ENCODE measurements at places on chromosomes 3 and 15.

GRCh38 chr3:62585861-62586260 lies 212.5 kb upstream of the FEZF2 start:
- H3K27me3 ChIP-seq = no peaks in the 10 kb centered on the region
- no peaks in the 10 kb centered on the region for H3K4me1 ChIP-seq
- no peak overlapping the region for H3K27ac ChIP-seq
- no peak for DNase-seq

DNA sequence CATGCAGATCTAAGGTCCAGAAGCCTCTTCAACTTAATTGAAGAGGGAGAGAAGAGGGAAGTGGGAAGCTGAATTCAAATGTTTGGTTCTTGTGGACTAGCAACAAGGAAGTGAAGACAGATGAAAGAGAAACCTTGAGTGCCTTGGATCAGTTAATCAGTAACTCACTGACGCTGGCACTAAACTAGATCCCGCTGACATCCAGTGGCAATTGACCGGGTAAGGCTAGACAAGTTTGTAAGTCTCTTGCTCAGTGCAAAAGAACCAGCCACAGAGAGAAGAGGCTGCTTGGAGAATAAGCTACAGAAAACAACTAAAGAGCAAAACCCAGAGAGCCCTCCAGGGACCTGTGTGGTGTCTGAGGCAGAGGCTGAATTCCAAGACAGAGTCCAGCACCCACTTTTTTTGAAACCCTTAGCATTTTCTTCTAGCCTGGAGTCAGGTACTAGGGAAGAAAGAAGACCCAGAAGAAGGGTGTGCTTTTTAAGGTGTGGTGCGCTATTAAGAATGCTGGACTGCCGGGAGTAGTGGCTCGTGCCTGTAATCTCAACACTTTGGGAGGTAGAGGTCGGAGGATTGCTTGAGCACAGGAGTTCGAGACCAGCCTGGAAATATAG lies 6.9 kb downstream of the PLCH1 start:
- no peaks in the 10 kb centered on the region for H3K36me3 ChIP-seq
- H3K27ac ChIP-seq = no peak overlapping the region
- H3K4me1 ChIP-seq = no peaks in the 10 kb centered on the region
- DNase-seq = no peak
- H3K27me3 ChIP-seq = peaks cover 3% of the 10 kb centered on the region
- no peak overlapping the region for H3K4me3 ChIP-seq

GRCh38 chr15:88613074-88613944 lies 7.8 kb upstream of the AEN start:
- H3K4me3 ChIP-seq = no peak overlapping the region
- no peak for DNase-seq
- no peaks in the 10 kb centered on the region for H3K36me3 ChIP-seq
- H3K27me3 ChIP-seq = no peaks in the 10 kb centered on the region
- H3K27ac ChIP-seq = no peak overlapping the region
- H3K4me1 ChIP-seq = no peaks in the 10 kb centered on the region

DNA sequence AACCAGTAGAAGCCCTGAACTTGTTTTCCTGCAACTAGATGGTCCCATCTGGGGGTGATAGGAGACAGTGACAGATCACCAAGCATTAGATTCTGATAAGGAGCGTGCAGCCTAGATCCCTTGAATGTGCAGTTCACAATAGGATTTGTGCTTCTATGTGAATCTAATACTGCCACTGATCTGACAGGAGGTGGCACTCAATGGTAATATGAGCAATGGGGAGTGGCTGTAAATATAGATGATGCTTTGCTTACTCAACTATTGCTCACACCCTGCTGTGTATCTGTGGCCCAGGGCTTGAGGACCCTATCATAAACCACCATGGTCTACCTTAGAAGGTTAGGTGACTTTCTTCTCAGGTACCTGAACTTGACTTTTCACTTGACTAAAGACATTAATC lies 417.1 kb upstream of the ARHGEF26 start:
- no peak overlapping the region for H3K27ac ChIP-seq
- no peak overlapping the region for H3K4me3 ChIP-seq
- no peaks in the 10 kb centered on the region for H3K4me1 ChIP-seq
- DNase-seq = no peak

DNA sequence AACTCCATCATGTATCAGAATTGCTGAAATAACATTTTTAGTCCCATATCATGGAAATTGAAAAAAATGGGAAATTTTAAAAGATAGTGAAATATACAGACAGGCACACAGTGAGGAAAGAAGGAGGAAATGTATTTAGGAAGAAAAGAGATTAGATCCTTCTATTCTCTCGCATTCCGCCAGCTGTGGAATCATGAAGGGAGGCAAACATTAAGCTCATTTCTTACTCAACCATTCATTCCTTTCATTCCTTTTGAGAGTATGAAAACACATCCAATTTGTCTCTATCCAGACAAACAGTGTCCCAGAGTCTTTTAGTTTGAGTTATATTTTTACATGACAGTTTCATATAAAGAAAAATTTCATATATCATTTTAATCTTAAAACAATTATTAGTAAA lies 52.5 kb upstream of the KCNMB2 start:
- no peak overlapping the region for H3K4me3 ChIP-seq
- no peaks in the 10 kb centered on the region for H3K36me3 ChIP-seq
- no peaks in the 10 kb centered on the region for H3K4me1 ChIP-seq

DNA sequence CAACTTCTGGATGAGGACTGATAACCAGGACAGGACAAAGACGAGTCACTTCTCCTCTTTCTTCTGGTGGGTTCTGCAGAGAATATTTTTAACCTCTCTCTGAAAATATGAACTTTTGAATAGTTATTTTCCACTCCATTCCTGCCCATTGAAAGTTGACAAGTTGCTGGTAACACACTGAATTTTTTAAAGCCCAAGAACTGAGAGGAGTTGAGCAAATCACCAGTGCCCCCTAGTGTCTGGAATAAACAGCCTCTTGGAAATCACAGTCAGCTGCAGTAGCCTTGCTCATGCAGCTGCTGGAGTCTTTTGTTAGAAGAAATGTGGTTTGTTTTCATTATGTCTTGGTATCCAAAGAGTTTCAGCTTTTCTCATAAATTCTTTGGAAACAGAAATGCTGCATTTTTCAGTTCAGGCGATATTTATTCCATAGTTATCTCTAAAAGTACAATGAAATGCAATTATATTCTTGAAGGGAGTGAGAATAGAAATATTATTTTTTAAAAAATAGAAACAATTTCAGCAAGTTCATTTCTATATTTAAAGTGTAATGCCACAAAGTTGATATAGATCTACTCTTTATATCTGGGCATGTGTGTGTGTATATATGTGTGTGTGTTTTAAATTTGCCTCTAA lies 741.0 kb upstream of the CBLB start:
- no peaks in the 10 kb centered on the region for H3K27me3 ChIP-seq

DNA sequence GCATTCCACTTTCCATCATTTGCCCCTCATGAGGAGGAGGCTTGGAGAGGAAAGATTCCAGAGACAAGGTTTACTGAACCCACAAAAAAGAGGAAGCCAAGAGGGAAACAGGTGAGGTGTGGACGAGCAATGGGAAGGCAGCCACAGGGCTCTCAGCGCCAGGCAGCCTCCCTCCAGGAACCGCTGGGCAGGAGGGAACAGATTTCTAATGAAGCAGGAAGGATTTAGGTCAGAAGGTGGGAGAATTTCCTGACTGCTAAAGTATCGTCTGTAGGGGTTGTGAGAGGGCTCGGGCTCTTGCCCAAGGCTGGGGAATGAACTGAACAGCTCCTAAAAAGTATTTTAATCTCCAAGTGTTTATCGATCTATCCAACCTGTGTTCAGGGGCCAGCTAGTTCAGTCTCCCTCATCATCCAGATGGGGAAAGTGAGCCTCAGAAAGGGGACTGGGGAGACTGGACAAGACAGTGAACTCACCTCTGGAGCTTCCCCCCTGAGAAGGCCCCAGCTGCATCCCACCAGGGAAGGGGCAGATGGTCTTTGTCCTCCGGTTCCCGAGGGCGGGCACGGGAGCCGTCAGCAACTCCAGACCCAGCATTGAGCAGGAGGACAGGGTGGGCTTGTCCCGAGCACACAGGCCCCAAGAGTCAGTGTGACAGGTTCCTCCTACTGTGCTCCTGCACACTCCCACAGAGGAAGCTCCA lies 10.5 kb downstream of the LOXL1 start:
- H3K27ac ChIP-seq = no peak overlapping the region
- no peaks in the 10 kb centered on the region for H3K36me3 ChIP-seq
- DNase-seq = peak; percentile 26
- H3K4me1 ChIP-seq = no peaks in the 10 kb centered on the region
- H3K27me3 ChIP-seq = no peaks in the 10 kb centered on the region

- H3K27me3 ChIP-seq = no peaks in the 10 kb centered on the region
- H3K27ac ChIP-seq = no peak overlapping the region
- no peak for DNase-seq
- H3K4me1 ChIP-seq = peaks cover 13% of the 10 kb centered on the region
- H3K4me3 ChIP-seq = no peak overlapping the region
- H3K36me3 ChIP-seq = peaks cover 9% of the 10 kb centered on the region
Measured at GRCh38 chr3:38133557-38134405, 3.1 kb downstream of the ACAA1 start.

DNA sequence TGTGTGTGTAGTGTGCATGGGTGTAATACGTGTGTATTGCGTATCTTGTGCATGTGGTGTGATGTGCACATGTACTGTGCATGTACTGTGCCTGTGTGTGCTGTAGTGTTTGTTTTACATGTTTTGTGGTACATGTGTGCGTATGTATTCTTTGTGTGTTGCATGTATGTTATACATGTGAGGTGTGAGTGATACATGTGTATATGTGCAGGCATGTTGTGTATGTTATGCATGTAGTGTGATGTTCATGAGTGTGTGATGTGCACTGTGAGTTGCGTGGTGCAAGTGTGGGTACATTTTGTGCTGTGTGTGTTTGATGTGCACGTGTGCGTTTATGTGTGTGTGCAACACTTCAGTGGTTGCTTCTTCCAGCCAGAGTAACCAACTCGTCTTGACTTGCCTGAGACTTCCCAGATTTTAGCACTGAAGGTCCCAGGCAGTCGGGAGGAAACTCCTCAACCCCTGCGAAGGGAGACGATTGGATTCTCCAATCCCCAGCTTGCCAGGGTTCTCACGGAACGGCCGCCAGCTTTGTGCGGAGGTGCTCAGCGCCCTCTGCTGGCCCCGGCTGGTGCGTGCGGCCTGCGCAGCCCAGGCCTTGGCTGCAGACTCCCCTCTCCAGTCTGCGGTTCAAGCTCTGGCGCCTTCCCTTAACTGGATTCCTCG lies 3.6 kb downstream of the GALNT15 start:
- H3K36me3 ChIP-seq = no peaks in the 10 kb centered on the region
- no peaks in the 10 kb centered on the region for H3K27me3 ChIP-seq
- no peak overlapping the region for H3K27ac ChIP-seq
- peaks cover 49% of the 10 kb centered on the region for H3K4me1 ChIP-seq
- DNase-seq = peak; percentile 92

GRCh38 chr3:133928136-133928893 lies 32.6 kb upstream of the RAB6B start:
- H3K4me3 ChIP-seq = peak overlapping the region; percentile 69
- no peak overlapping the region for H3K27ac ChIP-seq
- no peaks in the 10 kb centered on the region for H3K27me3 ChIP-seq
- DNase-seq = no peak

DNA sequence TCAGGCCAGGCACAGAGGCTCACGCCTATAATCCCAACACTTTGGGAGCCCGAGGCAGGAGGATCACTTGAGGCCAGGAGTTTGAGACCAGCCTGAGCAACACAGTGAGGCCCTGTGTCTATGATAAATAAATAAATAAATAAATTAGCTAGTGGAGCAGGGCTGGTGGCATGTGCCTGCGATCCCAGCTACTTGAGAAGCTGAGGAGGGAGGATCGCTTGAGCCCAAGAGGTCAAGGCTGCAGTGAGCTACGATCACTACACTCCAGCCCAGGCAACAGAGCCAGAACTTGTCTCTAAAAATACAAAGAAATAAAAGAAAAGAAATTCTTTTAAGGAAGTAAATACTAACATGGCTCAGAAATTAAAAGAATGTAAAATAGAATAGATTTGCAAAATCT lies 91.8 kb downstream of the LIPC start:
- no peaks in the 10 kb centered on the region for H3K36me3 ChIP-seq
- H3K4me1 ChIP-seq = peaks cover 13% of the 10 kb centered on the region
- H3K4me3 ChIP-seq = no peak overlapping the region
- no peak for DNase-seq

GRCh38 chr15:24945711-24946110 lies 9.1 kb upstream of the SNRPN start:
- no peak for DNase-seq
- no peaks in the 10 kb centered on the region for H3K36me3 ChIP-seq
- no peak overlapping the region for H3K4me3 ChIP-seq
- H3K4me1 ChIP-seq = no peaks in the 10 kb centered on the region

DNA sequence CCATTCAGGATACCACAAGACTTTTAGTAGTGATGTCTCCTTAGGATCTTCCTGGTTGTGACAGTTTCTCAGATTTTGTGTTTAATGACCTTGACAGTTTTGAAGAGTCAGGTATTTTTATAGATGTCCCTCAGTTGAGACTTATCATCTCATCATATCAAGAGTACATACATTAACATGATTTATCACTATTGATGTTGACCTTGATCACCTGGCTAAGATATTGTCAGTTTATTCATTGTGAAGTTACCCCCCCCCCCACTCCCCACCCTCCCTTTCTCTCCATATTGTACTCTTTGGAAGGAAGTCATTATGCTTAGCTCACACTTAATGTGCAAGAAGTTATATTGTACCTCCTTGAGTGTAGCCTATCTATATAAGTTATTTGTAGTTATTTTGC lies 42.9 kb downstream of the MGA start:
- H3K27ac ChIP-seq = no peak overlapping the region
- H3K4me3 ChIP-seq = no peak overlapping the region
- DNase-seq = no peak

- H3K27me3 ChIP-seq = no peaks in the 10 kb centered on the region
- H3K4me1 ChIP-seq = peaks cover 8% of the 10 kb centered on the region
- no peaks in the 10 kb centered on the region for H3K36me3 ChIP-seq
- DNase-seq = no peak
Measured at GRCh38 chr15:62737551-62737950, 305.0 kb upstream of the TPM1 start.

GRCh38 chr15:77180757-77181156 lies 109.8 kb upstream of the TSPAN3 start:
- H3K36me3 ChIP-seq = no peaks in the 10 kb centered on the region

GRCh38 chr3:165529451-165529850 lies 307.8 kb downstream of the BCHE start:
- H3K27ac ChIP-seq = no peak overlapping the region
- no peak for DNase-seq
- no peak overlapping the region for H3K4me3 ChIP-seq
- H3K27me3 ChIP-seq = no peaks in the 10 kb centered on the region
- no peaks in the 10 kb centered on the region for H3K36me3 ChIP-seq

- no peaks in the 10 kb centered on the region for H3K27me3 ChIP-seq
- DNase-seq = no peak
- peaks cover 4% of the 10 kb centered on the region for H3K36me3 ChIP-seq
- peaks cover 8% of the 10 kb centered on the region for H3K4me1 ChIP-seq
Measured at GRCh38 chr15:44308889-44309288, 20.4 kb downstream of the GOLM2 start.

DNA sequence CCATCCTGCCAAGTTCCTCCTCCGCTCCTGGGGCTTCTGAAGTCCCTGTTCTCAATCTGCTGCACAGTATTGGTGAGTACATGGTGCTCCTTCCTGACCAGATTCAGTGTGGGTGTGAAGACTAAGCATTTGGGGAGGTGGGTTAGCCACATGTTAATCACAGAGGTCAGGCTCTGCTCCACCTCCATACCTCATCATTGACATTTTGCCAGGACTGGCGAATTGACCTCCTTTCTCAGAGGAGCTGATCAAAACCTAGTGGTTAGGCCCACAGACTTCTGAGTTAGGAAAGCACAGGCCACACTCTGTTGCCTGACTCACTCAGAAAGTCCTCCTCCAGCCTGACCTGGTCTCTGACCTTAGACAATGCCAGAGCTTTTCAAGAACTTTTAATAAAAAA lies 8.4 kb upstream of the RPS17 start:
- peaks cover 14% of the 10 kb centered on the region for H3K4me1 ChIP-seq
- no peaks in the 10 kb centered on the region for H3K36me3 ChIP-seq
- H3K4me3 ChIP-seq = no peak overlapping the region
- H3K27me3 ChIP-seq = no peaks in the 10 kb centered on the region
- DNase-seq = no peak
- H3K27ac ChIP-seq = no peak overlapping the region
